CD4-positive, CD25-positive, alpha-beta regulatory T cell (primary cell): ENCODE measurements at places on chromosomes 3 and 15. TPM values are rescaled to one million over a fixed set of nuclear protein-coding genes. Genes with fewer than 3 reads are reported as not detected.

GRCh38 chr15:63939531-63940130 lies 105.9 kb upstream of the HERC1 start:
- no peak for DNase-seq

DNA sequence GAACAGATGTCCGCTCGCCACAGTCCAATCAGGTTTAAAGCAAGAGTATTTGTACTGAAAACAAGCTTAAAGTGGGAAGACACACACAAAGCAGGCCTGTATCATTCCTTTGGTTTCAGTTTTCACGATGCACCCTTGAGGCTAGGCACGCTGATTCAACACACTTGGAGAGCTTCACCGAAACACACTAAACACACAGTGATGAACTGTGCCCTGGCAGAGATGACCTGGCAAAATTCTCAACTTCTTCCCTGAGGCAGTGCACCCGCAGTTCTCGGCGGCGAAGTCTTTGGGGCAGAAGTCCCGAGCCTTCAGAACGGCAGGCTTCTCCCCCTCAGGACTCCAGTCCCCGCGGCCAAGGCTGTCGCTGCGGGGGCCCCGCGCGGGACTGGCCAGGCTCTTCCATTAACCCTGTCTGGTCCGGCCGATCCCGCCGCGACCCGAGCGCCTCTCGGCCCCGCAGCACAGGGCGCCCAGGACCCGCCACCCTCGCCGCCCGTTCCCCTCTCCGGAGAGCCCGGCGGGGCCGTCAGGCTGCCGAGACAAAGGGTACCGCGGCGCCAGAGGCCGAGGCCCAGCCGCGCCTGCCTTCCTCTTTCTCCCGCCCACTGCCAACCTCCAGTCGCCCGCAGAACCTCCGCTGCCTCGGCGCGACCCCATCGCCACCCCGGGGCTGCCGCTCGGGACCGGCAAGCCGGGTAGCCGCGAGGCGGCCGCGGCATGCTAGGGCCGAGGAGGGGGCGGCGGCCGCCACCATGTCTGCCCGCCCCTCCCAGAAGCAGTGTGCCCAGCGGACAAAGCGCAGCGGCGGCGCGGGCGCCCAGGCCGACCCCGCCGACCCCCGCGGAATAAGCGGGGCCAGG lies 792 bp downstream of the GABPB1 start:
- DNase-seq: peak; percentile 71

- no peak for DNase-seq
Observed at GRCh38 chr3:193165431-193166120, 75.4 kb upstream of the PLAAT1 start.

DNA sequence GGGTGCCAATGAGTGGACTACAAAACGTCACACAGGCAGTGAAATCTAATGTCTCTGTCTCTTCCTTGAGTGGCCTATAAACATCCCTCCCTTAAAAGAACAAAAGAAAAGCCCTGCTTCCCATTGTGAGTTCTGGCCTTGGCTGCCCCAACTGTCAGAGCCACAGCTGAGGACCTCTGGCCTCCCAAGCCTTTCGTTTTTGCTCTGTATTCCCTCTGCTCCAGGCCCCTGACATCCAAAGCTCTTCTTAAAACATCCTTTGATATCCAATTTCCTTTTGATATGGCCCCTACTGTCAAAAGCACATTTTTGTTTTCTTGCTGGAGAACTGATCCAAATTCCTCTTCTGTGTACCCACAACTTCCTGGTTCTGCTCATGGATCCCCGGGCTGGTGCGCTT lies 126.8 kb downstream of the RORA start:
- no peak for DNase-seq

- no peak for DNase-seq
Observed at GRCh38 chr3:22835041-22835440, 368.1 kb upstream of the UBE2E2 start.

DNA sequence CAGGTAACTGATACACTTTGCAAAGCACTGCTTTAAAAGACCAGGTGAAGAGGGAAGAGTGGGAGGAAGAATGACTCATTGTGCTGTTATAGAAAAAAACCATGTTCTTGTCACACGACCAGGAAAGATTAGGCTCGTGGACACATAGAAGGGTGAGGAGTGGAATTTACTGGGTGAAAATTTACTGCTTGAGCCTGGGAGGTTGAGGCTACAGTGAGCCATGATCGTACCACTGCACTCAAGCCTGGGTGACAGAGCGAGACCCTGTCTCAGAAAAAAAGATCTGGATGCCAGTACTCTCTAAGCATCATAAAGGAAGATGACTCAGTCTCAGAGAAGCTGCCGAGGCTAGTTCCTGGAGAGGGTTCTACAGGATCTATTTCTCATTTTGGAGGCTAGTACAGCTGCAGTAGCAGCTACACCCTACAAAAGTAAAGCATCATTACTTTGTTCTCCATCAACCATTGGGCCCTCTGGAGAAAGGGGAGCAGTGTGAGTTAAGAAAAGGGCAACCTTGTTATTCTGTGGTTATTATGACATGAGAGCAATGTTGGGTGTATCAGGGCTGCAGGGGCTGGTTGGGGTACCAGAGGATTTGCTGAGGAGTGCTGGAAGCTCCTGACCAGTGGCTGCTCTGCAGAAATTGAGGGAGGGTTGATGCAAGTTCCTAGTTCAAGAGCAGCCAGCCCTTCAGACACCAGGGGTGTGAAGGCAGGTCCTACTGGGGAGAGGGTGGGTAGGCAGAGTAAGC lies 75.4 kb downstream of the CMTM8 start:
- no peak for DNase-seq

DNA sequence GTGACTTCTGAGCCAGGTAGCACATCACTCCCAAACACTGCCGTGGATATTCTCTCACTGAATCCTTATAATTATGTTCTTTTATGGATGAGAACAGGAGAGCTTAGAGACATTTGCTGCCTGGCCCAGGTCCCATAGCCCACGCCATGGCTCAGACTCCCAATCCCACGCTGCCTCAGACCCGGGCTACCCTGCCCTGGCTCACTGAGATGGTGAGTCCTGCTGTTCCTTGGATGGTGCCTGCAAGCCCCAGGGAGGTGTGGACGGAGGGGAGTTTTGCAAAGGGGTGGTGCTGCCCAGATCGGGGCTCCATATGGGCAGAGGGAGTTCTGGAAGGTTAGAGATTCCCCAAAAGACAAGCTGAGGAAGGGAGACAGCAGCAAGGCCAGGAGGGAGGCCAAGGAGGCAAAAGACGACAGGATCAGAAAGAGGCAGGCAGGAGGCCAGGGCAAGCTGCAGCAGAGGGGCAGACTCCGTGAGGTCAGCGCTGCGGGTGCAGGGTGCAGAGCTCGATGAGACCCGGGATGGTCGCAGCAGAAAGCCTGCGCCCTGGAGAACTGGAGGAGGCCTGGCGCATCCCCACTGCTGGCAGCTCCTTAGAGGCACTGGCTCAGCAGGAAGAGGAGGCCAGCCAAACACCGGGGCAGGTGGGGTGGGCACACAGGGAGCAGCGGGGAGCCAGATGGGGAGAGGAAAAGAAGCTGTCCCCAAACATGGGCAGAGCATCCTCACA lies 95.7 kb upstream of the ALDH1A3 start:
- no peak for DNase-seq

DNA sequence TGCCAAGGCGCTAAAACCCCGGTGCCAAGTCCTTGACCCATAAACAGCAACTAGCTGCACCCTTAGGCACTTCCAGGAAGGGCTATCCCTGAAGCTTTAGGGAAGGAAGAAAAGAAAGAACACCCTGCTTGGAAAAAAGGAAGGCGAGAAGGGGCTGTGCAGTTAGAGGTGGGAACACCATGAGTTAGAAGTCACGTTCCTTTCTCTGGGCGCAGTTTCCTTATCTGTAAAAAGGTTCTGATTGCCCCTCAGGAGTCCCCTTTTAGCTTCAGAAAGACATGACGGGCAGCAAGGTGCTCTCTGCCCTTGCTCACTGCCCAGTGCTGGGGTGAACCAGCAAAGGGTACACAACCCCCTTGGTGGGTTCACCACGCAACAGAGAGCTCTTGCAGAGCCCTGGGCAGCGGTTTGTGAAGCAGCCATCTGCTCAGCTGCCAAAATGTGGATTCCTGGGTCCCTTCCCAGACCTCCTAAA lies 798 bp downstream of the GCHFR start:
- DNase-seq: no peak

GRCh38 chr3:114127517-114127916 lies 51.3 kb downstream of the DRD3 start:
- no peak for DNase-seq

DNA sequence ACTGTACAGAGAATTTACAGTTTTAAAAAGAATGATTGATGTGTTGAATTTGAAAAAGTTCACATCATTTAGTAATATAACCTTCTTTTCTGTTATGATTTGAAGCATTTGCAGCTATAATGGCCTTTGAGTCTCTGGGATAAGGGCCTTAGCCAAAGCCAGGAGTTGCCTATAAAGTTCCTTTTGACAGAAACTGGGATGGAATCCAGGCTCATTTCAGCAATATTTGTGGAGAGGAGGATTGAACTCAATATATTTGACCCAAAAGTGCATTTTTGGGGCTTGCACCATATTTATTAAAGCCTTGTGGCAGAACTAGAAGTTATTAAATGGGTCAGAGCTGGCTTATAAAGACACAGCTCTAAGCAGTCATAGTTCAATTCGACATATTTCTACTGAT lies 348.7 kb upstream of the EPHA3 start:
- DNase-seq: no peak

DNA sequence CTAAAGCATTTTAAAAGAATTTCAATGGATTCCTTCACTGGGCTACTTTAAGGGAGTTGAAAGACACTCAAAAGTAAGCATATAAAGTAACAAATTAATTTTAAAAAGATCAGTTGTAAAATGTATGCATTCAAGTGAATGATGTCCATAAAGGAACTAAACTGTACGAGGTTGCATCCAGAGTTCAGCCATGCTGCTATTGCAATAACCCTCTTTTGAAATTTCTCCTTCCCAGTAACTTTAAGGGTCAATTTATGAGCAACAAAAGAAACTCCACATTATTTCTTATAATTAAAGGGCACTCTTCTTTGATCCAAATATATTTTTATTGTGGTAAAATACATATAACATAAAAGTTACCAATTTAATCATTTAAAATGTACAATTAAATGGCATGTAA lies 22.9 kb downstream of the BTLA start:
- DNase-seq: no peak

DNA sequence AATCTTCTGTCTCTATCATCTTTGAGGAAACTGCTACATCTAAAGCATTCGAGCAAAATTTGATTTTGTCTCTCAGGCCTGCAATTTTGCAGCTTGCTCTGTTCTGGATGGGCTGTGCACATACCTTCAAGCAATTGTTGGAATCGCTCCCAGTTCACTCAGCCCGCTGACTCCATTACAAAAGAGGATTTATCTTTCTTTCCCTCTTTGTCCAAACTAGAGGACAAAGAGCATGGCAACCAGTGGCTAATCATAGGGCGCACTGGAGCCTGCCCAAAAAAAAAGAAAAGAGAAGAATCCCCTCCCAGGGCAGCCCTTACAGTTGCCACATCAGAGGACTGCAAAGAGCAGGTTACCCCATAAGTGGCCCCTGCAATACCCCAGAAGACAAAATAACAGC lies 49.0 kb upstream of the DUT start:
- no peak for DNase-seq

Gene CACNA2D2
- polyA plus RNA-seq: 0.24 TPM

Gene MKRN2OS
- polyA plus RNA-seq: not detected

Gene LDHAL6B
- polyA plus RNA-seq: not detected

Gene DPPA2
- not detected for polyA plus RNA-seq

Gene ZNF660
- polyA plus RNA-seq: not detected

Gene BTD
- 27.6 TPM for polyA plus RNA-seq
